ENCODE measurements at places on chromosomes 1 and 21.

DNA sequence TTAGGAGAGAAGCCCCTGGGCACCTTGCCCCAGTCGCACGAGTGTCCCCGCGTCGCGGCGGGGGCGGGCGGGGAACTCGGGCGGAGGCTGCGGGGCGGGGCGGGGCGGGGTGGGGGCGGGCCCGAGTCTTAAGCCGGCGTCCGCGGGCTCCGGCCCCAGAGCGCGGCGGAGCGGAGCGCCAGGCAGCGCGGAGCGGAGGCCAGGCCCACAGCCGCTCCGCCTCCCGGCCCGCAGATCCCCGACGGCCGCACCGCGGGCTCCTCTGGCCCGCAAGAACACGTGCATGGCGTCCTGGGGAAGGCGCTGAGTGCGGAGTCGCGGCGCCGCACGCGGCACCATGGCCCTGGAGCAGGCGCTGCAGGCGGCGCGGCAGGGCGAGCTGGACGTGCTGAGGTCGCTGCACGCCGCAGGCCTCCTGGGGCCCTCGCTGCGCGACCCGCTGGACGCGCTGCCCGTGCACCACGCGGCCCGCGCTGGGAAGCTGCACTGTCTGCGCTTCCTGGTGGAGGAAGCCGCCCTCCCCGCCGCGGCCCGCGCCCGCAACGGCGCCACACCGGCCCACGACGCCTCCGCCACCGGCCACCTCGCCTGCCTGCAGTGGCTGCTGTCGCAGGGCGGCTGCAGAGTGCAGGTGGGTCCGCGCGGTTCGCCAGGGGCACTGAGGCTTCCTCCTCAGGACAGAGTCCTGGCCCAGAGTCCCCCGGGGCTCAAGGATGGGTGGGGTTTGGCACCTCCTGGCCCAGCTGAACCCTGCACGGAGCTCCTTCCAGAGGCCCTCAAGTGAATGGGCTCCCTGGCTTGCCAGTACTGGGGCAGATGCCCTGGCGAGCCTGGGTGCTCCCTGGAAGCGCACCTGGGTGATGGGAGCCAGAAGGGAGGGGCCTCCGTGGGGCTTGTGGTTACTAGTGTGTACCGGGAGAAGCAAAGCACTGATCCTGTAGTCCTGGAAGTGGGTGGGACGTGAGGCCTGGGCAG, at the start of gene ESPN:
TSS of gene ESPN (plus strand) at position 158 of the 975 bp plus-strand sequence. CDS start at position 338, 180 bp downstream.
- no peak for DNase-seq

- no peak for DNase-seq
Observed at GRCh38 chr21:45742247-45742646, 98.7 kb downstream of the PCBP3 start.

DNA sequence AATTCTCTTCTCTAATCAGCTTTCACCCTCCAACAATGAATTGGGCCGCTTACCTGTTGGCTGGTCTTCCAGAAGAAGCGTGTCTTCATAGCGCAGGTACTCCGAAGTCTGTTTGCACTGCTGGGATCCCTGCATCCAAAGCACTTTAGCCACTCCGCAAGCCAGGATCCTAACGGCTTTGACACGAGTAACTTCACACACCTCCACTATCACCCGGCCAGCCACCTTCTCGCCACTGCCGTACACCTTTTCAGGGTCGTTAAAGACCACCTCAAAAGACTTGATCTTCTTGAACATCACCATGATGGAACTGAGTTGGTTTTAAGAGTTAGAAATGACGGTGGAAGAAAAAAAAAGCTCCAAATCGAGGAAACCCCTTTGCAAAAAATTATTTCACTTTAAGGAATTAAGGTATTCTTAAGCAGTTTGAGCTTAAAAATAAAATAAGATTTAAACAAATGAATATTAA, 381 bp downstream of the TXNIP start:
- DNase-seq = no peak

DNA sequence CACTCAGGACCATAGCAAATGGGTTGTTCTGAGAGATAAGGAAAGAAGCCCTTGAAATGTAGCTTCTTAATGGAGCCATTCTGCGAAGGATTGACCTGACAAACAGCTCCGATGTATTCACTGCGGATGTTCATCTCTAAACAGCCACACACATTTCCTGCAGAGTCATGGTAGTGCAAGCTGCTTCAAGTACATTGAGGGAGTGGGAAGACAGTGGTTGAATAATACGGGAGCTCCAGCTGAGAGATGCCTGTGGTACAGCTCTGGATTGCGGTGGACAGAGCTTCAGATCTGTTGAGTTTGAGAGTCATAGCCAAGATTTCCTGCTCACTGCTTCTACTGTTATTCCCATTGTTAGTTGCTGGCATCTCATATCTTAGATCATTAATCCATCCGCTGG, 86.6 kb downstream of the ZBTB18 start:
- DNase-seq = no peak

GRCh38 chr1:110159168-110159567, 8.9 kb downstream of the SLC6A17 start:
- no peak for DNase-seq

- DNase-seq = no peak
Observed at GRCh38 chr1:206125346-206125745, 8.2 kb upstream of the AVPR1B start.

- no peak for DNase-seq
Observed at GRCh38 chr1:213685992-213686582, 301.7 kb upstream of the PROX1 start.

GRCh38 chr1:22275626-22276395, 132.9 kb upstream of the WNT4 start:
- DNase-seq = peak; percentile 42

DNA sequence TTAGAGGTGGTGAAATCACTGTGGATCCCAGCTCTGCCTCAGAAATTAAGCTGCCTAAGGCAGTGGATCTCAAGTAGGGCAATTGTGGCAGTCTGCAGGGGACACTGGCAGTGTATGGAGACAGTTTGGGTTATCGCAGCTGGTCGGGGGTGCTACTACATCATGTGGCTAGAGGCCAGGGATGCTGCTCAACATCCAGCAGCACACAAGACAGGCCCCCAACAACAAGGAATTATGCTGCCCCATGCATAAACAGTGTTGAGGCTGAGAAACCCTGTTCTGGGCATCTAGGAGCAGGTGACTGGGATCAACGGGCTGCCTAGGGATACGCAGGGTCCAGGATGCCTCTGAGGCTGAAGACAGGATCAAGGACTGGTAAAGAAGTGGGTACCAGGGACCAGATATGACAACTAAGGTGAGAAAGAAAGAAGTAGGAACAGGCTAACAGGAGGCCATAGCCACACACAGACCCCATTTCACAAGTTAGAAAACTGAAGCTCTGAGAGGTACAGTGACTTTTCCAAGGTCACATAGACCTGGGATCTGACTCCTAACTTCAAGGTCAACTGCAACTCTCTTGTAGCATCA, 8.7 kb downstream of the BATF3 start:
- DNase-seq = no peak

- DNase-seq = no peak
Observed at GRCh38 chr1:115912116-115912515, 64.2 kb upstream of the SLC22A15 start.

DNA sequence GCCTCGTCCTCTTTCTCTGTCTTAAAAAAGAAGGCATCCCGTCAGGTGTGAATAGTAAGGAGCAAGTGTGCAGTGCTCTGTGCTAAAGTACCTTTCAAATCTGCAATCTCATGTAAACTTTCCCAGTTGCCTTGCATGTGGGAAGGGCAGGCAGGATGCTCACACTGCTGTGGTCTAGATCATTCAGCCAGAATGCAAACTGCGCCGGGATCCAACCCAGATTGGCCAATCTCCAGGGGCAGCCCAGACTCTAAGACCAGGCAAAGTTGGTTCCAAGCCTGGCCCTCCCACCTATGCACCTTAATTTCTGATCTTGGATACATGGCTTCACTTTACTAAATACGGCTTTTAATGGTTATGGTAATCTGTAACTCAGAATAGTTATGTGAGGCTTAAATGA, 3.2 kb upstream of the MAP1LC3C start:
- DNase-seq = no peak

DNA sequence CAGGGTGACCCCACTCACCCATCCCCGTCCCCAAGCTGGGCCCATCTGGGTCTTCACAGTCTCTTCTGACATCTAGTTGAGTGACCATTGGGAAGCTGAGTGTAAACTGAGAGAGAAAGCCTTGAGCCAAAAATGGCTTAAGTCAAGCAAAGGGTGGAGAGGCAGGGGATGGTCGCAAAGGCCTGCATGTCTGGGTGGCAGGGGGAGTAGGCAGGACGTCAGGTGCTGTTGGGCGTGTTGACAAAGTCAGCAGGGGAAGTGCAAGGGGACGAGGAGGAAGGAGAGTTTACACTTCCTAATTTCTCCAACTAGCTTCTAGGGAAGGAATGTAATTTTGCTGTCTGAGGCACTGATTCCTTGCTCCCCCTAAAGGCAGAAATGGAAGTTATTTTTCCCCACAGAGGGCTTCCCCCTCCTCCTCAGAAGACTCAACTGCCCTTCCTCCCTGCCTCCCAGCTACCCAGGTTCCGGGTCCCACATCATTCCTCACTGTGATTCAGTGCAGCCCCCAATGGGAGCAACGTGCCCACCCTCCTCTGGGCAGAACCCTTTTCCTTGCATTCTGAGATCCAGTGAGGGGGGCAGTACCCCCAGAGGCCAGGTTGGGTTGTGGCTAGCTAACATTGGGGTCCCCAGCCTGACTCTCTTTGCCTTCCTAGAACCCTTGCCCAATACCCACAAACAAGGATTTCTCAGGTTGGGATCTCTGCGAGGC, 1.2 kb upstream of the ADORA1 start:
- peak; percentile 32 for DNase-seq

DNA sequence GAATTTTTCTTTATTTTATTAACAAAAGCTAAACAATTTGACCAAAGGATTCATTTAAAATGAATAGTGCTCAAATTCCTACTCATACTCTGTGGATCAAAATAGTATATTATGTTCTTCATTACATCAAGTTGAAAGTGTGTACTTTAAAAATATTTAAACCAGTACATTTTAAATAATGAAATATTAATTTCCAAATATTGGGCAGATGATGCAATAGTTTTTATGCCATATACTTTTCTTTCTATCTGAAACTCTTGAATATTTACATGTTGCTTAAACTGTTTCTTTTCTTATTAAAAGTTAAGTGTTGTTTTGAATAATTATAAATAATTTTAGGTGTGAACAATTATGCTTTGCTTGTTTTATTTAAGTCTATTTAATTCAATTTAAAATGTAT, 144.7 kb upstream of the TMPRSS15 start:
- DNase-seq = no peak

- DNase-seq = peak; percentile 60
Observed at GRCh38 chr1:36008546-36009197, 75.2 kb upstream of the TEKT2 start.

DNA sequence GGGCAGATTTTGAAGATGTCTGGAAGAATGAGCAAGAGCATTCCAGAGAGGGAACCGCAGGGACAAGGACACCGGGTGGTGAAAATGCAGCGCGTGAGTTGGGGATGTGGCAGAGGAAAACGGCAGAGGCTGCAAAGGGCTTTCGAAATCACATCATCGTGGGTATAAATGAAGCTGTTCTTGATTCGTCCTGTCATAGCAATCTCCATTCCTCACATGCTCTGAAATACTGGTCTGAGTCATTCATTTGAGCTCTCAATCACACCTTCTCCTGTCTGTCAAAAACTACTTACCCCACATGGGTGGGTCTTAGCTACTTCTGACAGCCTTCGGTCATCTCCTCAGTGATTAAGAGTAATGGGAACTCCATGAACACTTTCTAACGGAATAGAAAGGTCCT, 81.5 kb downstream of the ERG start:
- DNase-seq = no peak

- DNase-seq = no peak
Observed at GRCh38 chr1:170659399-170660035, 4.4 kb upstream of the PRRX1 start.

DNA sequence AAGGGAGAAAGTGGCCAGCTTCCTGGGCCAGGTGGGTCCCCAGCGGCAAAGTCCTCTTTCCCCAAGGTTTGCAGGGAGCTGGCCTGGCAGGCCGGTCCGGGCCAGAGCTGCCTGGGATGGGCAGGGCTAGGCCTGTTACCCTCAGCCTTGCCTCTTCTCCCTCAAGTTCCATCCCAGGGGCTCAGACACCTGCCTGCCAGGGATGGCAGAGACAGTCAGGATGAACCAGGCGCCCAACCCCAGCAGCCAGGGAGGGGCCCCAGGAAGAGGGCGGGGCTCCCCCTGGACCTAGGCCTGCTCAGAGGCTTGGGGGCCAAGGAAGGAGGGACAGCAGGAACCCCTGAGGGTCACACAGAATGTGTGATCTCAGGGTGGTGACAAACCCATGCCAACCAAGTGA, 120.6 kb downstream of the CASZ1 start:
- DNase-seq = no peak

- no peak for DNase-seq
Observed at GRCh38 chr1:162233066-162233465, 143.6 kb downstream of the SPATA46 start.

GRCh38 chr21:38982096-38982495, 176.4 kb downstream of the ETS2 start:
- DNase-seq = peak; percentile 83

DNA sequence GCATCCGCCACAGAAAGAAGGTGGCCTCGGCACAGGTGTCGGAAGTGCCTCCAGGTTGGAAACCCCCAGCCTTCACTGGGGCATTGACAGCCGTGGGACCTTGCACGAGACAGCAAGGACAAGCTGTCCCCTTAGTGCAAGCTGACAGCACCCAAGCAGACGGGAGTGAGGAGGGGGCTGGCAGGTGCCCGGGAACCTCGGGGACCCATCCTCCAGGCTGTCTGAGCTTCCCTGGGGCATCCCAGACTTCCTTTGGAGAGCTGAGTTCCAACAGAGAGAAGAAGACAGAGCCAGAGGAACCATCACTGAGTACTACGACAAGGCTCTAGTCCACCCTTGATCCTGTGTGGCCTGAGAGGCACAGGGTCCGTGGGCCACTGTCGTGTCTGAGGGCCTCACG, 100.6 kb upstream of the RAB4A start:
- no peak for DNase-seq

DNA sequence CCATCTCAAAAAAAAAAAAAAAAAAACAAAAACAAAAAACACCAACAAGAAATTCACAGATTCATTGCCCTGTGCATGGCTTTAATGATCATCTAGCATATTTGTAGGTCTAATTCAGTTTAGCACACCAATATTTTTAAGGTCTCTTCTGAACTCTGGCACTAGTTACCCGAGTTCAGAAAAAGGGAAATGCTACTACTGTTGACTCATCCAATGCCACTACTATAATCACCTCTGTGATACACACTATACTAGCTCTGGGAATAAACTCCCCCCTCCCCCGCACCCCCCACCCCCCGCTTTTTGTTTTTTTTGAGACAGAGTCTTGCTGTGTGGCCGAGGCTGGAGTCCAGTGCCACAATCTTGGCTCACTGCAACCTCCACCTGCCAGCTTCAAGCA, 55.6 kb downstream of the FBXO42 start:
- no peak for DNase-seq

GRCh38 chr1:222955964-222956363, 141.1 kb downstream of the DISP1 start:
- DNase-seq = no peak

GRCh38 chr1:87615901-87616300, 287.2 kb downstream of the LMO4 start:
- DNase-seq = no peak

DNA sequence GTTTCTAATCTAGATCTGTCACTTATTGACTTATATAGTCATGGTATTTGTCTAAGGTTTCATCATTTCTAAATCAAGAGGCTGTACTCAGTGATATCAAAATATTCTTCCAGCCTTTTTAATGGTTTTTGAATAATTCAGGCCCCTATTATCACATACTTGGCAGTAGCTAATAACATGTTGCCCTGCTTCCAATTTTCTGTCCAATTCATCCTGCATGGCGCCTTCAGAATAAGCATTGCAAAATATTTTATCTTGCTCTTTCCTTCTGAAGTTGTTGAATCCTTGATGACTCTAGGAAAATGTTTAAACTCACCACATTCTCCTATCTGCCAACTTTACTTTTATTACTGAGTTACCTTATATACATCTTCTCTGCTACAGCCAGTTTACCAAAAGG, 517.2 kb upstream of the B3GALT2 start:
- DNase-seq = no peak
